ENCODE measurements at places on chromosomes 4 and X.

GRCh38 chr4:53656421-53656981, 65.2 kb upstream of the LNX1 start:
- no peak for DNase-seq

- no peak for DNase-seq
Observed at GRCh38 chr4:151403656-151404055, 5.3 kb upstream of the FHIP1A start.

GRCh38 chrX:13254870-13255269, 65.0 kb downstream of the ATXN3L start:
- DNase-seq = no peak

- no peak for DNase-seq
Observed at GRCh38 chr4:181770971-181771370, 472.2 kb upstream of the TENM3 start.

Measured in RCC 7860 (cell line).